ENCODE measurements at places on chromosomes 3 and 15. TPM values are rescaled to one million over a fixed set of nuclear protein-coding genes. Genes with fewer than 3 reads are reported as not detected.

GRCh38 chr3:122343654-122344053, 18.6 kb downstream of the CSTA start:
- DNase-seq = no peak
- no peaks in the 10 kb centered on the region for H3K36me3 ChIP-seq
- H3K4me1 ChIP-seq = no peaks in the 10 kb centered on the region
- H3K4me3 ChIP-seq = no peak overlapping the region

DNA sequence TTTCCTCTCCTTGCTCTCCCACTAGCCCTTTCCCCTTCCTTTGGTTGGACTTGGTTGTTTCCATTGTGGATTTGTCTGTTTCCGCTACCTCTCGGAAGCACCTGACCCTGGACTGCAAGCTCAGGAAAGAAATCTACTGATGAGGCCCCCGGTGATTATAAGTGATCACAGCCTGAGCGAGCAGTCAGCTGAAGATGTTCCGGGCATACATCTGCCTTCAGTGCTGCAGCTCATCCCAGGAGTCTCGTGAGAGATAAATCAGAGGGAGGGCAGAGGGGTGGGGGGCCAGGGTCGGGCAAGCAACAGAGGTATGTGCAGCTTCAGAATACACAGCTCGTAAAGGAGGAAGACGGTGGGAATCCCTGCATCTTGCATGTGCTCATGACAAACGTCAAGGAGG, 102.1 kb downstream of the MRPL46 start:
- H3K36me3 ChIP-seq = no peaks in the 10 kb centered on the region
- DNase-seq = no peak
- H3K4me3 ChIP-seq = no peak overlapping the region
- no peaks in the 10 kb centered on the region for H3K27me3 ChIP-seq

DNA sequence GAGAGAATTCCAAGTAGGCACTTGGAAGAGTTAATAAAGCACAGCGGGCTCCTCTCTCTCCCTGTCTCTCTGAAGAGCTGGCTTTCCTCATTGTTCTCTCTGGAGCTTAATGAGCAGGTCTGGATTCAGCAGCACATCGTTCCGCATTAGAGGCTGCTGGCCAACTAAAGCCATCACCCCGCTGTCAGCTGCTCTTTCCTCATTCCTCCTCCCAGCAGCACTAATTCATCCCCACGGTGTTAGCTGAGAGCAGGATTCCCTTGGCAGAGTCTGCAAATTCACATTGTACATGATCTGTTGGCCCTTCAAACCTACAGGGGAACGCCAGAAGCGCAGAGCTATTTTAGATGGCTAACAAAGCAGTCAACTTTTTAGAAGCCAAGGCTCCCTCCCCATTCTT, 44.2 kb downstream of the SGO1 start:
- no peak overlapping the region for H3K27ac ChIP-seq
- H3K4me3 ChIP-seq = no peak overlapping the region
- peak; percentile 60 for DNase-seq
- H3K36me3 ChIP-seq = no peaks in the 10 kb centered on the region
- no peaks in the 10 kb centered on the region for H3K4me1 ChIP-seq
- H3K27me3 ChIP-seq = no peaks in the 10 kb centered on the region

GRCh38 chr3:34998902-34999301, 640.4 kb upstream of the ARPP21 start:
- H3K4me3 ChIP-seq = no peak overlapping the region
- DNase-seq = no peak
- H3K27ac ChIP-seq = no peak overlapping the region
- no peaks in the 10 kb centered on the region for H3K36me3 ChIP-seq
- H3K4me1 ChIP-seq = no peaks in the 10 kb centered on the region

- H3K36me3 ChIP-seq = no peaks in the 10 kb centered on the region
- H3K27me3 ChIP-seq = peaks cover 20% of the 10 kb centered on the region
- H3K4me3 ChIP-seq = no peak overlapping the region
- no peaks in the 10 kb centered on the region for H3K4me1 ChIP-seq
- no peak overlapping the region for H3K27ac ChIP-seq
These were observed 636 bp downstream of the TBC1D21 start for GRCh38 chr15:73873889-73874511.

DNA sequence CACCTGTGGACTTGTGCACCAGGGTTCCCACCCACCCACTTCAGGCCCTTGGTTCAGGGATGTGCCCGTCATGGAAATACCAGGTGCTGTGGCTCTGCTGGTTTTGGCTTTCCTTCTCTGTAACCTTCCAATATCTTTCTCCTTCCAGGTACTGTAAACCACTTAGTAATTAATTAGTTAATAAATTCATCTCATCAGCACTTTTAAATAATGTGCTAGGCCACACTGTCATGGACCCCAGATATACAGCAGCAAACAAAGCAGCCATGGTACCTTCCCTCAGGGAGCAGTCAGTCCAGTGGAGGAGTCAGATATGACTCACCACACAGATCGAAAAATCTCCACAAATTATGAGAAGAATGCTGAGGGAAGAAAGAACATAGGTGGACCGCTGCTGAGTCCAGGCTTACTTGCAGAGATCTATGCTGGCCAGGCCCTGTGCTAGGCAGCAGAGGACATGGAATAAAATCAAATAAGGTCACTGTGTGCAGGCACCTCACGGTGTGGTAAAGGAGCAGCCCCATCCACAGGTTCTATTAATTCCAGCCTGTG, 6.8 kb upstream of the GATA2 start:
- DNase-seq = no peak
- peaks cover 18% of the 10 kb centered on the region for H3K27me3 ChIP-seq
- H3K36me3 ChIP-seq = no peaks in the 10 kb centered on the region
- H3K27ac ChIP-seq = no peak overlapping the region
- no peak overlapping the region for H3K4me3 ChIP-seq
- no peaks in the 10 kb centered on the region for H3K4me1 ChIP-seq

DNA sequence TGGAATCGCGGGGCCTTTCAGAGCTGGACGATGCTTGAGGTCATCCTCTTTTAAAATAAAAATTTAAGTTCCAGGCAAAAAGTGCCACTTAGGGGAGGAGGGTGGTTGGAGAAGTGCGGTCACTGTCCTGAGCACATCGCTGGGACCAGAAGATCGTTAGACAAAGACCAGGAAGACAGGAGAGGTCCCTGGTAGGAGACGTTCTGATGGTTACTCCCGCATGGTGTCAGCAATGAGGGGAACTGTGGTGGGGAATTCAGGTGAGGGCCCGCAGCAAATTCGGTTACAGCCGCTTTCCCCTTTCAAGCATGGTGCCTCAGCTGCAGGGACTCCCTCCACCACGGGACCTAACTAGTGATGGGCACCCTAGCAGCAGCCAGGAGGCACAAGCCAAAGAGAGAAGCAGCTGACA, 1.0 kb upstream of the ISY1 start:
- DNase-seq = peak; percentile 16
- H3K27ac ChIP-seq = peak overlapping the region; percentile 98
- H3K4me3 ChIP-seq = peak overlapping the region; percentile 95
- H3K4me1 ChIP-seq = peaks cover 7% of the 10 kb centered on the region

- no peak overlapping the region for H3K27ac ChIP-seq
- peak; percentile 73 for DNase-seq
- H3K4me1 ChIP-seq = no peaks in the 10 kb centered on the region
- H3K27me3 ChIP-seq = no peaks in the 10 kb centered on the region
- no peaks in the 10 kb centered on the region for H3K36me3 ChIP-seq
These were observed 733.0 kb upstream of the DPPA4 start for GRCh38 chr3:110070161-110070916.

GRCh38 chr15:92189166-92189565, 204.5 kb upstream of the ST8SIA2 start:
- H3K27me3 ChIP-seq = no peaks in the 10 kb centered on the region
- no peak overlapping the region for H3K4me3 ChIP-seq
- no peak for DNase-seq
- H3K4me1 ChIP-seq = no peaks in the 10 kb centered on the region
- no peaks in the 10 kb centered on the region for H3K36me3 ChIP-seq
- H3K27ac ChIP-seq = no peak overlapping the region

DNA sequence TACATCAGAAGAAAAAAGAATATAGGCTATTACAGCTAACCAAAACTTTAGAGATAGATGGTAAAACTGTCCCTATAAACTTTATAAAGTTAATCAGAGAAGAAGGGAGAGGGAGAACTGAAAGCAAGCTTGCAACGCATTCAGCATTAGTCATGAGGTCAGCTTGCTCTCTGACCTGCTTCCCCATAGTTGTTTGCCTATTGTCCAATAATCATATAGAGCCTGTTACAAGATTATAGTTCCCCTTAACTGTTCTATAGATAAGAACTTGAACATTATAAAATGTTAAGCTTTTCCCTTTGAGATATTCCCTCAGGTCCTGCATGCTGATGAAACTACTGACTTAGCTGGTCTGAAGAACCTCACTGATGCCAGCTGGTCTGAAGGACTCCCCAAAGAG, 74.5 kb downstream of the CPNE4 start:
- H3K4me3 ChIP-seq = no peak overlapping the region
- DNase-seq = peak; percentile 12
- no peaks in the 10 kb centered on the region for H3K36me3 ChIP-seq
- H3K27ac ChIP-seq = no peak overlapping the region
- no peaks in the 10 kb centered on the region for H3K27me3 ChIP-seq

Gene FOXL2NB
- polyA plus RNA-seq = 0.03 TPM

Gene MCF2L2
- polyA plus RNA-seq = 0.05 TPM

All from fibroblast of lung (primary cell).